ENCODE measurements at places on chromosomes 11 and 22.

GRCh38 chr22:42945027-42945426, 69.9 kb downstream of the PACSIN2 start:
- DNase-seq, result no peak

DNA sequence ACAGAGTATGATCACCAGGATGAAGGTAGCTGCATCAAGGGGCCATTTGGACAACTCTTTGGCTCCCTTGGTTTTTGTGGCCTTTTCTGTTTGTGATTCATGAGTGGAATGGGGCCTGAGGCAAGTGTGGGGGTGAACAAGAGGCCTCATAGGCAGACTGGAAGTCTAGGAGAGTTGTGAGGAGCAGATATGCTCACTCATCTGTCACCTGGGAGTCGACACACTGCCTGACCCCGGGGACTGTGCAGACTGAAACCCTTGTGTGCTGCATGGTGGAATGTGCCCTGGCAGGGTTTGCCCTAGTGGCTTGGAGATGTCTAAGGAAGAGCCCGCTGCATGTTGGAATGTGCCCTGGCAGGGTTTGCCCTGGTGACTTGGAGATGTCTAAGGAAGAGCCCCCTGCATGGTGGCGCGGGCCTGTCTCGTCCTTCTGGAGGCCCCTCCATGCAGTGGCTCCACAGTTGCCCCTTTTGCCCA, 60.0 kb downstream of the MED15 start:
- DNase-seq, result no peak

- DNase-seq, result no peak
Observed at GRCh38 chr11:102669664-102670063, 35.9 kb downstream of the MMP27 start.

DNA sequence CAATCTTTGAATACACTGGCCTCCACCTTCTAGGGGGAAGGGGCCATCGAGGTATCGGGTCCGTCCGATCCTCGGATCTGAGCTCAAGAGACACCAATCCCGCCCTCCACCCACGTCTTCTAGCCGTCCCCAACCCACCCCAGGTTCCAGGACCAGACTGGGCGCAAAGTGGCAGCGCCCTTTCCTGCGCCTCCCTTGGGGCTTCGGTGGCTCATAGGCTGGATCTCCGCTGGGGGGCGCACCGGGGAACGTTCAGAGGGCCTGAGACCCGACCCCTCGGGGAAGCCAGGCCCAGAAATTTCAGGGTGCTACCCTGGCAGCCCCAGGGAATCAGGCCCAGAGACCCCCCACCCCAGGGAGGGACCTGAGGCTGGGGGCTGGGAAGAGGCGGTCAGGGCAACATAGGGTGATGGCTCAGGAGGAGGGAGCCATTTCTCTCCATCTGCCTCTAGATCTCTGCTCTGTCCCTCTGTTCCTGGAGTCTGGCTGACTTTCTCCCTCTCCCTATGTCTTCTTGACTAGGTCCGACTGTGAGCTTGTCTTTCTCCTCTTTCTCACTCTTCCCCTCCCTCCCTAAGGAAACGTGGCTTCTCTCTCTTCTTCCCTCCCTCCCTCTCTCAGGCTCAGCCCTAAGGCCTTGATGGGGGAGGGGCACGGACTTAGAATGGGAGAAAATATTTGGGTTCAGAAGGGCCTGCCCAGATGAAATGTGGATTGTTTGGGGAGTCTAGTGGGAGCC, 1.1 kb downstream of the CREB3L1 start:
- no peak for DNase-seq

DNA sequence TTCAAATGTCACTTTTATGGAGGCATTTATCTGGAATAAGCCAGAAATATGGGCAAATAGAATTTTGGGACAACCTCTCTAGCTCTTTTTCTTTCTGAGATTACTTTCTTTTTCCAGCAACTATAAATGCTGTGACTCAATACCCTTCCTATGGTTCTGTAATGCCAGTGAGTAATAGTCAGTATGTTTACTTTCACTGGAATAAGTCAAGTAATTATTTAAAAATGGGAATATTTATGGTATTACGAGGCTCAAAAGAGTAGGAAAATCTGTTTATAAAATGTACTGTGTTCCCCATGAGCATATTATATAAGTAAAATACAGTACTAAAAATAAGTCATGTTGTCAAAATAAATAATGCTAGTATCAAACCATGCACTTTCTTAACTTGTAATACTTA, 750.5 kb downstream of the LUZP2 start:
- DNase-seq, result no peak

- no peak for DNase-seq
Observed at GRCh38 chr11:105609832-105610781, at the start of gene GRIA4. TSS of gene GRIA4 (plus strand) at chr11:105610073. CDS start at chr11:105610998, 925 bp downstream.

- DNase-seq, result peak; percentile 28
Observed at GRCh38 chr11:112042161-112042960, 17.2 kb downstream of the DLAT start.

DNA sequence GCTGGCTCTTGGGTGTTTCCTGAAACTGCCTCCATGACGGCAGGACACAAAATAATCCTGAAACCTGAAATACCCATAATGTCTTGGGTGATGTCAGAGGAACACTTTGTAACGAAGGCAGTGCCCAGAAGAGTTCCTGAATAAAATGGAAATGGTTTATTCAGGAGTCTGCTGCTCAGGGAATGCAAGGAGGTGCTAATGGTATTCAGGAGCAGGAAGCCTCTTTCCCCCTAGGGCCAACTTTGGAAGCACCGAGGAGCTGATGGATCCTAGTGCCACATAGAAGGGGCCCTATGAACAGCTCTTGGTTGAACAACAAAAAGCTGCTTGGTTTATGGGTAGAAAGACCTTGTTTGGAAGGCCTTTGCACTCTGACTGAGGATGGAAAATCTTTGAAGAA, 15.5 kb downstream of the TREH start:
- DNase-seq, result no peak

GRCh38 chr11:114709960-114710359, 31.6 kb downstream of the NXPE2 start:
- DNase-seq, result no peak

GRCh38 chr11:21896746-21897602, 295.9 kb upstream of the ANO5 start:
- no peak for DNase-seq

- DNase-seq, result no peak
Observed at GRCh38 chr11:61447601-61448551, 18.0 kb downstream of the SDHAF2 start.

DNA sequence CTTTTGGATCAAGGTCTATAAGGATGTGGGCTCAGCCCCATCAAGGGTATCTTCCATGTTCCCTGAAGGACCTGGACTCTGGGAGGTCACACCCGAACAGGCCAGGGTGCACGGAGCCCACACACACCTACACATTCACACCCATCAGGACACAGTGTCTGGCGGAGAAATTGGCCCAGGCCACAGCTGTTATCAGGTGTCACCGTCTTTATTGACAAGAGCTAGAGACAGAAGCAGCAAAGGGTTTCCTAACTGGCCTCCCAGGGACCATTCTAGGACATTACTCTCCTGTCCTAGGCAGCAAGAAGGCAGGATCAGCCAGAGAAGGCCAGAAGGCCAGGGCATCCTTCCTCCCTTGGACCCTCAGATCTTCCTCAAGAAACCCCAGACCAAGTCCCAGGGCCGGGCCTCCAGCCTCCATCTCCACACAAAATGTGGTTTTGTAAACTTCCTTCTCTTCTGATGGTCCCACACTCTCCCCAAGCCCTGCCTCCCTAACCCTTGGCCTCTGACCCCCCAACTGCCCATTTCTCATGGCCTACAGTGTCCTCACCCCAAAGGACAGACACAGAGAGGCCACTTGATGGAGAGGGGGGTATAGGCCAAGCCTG, 8.1 kb downstream of the SSTR3 start:
- no peak for DNase-seq

- DNase-seq, result no peak
Observed at GRCh38 chr11:16027621-16028020, 328.7 kb downstream of the SOX6 start.

- no peak for DNase-seq
Observed at GRCh38 chr11:133945087-133945974, 11.4 kb downstream of the IGSF9B start.

- no peak for DNase-seq
Observed at GRCh38 chr11:113956986-113957385, 17.9 kb upstream of the HTR3A start.

- DNase-seq, result no peak
Observed at GRCh38 chr11:62715150-62716130, 8.0 kb downstream of the GNG3 start.

- DNase-seq, result no peak
Observed at GRCh38 chr11:33539751-33540150, 160.9 kb downstream of the C11orf91 start.

DNA sequence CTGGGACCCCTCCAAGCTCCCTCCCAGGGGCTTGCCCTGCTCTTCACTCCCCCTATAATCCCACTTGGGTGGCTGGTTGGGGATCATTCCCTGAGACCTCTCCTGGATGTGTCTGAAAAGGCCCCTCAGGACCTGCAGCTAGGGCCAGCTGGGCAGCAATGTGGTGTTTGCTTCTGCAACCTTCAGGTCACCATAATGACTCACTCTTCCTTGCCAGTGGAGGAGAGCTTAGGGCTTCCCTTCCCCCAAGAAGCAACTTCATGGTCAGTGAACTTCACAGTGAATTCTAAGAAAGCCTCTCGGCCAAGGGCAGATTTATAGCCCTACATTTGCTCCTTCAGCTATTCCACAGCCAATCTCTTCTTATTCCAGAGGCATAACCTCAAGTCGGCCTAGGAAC, 45.1 kb upstream of the TSPAN18 start:
- DNase-seq, result no peak

GRCh38 chr11:106152013-106152412, 74.6 kb downstream of the AASDHPPT start:
- no peak for DNase-seq

GRCh38 chr11:91435694-91436395, 788.8 kb upstream of the FAT3 start:
- DNase-seq, result no peak

GRCh38 chr11:115930886-115931547, 426.8 kb upstream of the CADM1 start:
- DNase-seq, result no peak

DNA sequence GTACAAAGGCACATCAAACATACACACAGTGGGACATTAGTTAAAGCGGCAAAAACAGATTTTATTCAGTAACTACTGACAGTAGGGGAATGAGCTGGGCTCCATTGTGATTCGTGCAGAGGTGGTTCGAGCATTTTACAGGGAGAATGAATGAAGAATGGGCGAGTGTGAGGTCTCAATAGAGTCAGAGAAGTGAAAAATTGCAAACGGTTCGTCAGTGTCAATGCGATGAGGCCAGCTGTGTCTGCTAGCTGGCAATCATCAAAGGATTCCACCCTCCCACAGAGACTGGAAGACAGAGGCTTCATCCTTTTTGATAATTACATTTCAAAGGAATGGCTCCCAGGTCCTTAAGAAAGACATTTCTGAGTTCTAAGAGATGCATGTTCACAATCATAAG, 17.4 kb downstream of the OR4D9 start:
- no peak for DNase-seq

- DNase-seq, result no peak
Observed at GRCh38 chr11:100619484-100619883, 67.6 kb upstream of the ARHGAP42 start.

GRCh38 chr11:117547195-117547850, 219.7 kb downstream of the CEP164 start:
- no peak for DNase-seq

- DNase-seq, result no peak
Observed at GRCh38 chr22:17379944-17380343, 10.7 kb downstream of the CECR2 start.

GRCh38 chr11:95699631-95700470, 89.7 kb downstream of the FAM76B start:
- no peak for DNase-seq

- no peak for DNase-seq
Observed at GRCh38 chr22:22395245-22395644, 113.3 kb downstream of the ZNF280B start.

GRCh38 chr22:32744176-32744959, 57.1 kb upstream of the TIMP3 start:
- DNase-seq, result no peak

DNA sequence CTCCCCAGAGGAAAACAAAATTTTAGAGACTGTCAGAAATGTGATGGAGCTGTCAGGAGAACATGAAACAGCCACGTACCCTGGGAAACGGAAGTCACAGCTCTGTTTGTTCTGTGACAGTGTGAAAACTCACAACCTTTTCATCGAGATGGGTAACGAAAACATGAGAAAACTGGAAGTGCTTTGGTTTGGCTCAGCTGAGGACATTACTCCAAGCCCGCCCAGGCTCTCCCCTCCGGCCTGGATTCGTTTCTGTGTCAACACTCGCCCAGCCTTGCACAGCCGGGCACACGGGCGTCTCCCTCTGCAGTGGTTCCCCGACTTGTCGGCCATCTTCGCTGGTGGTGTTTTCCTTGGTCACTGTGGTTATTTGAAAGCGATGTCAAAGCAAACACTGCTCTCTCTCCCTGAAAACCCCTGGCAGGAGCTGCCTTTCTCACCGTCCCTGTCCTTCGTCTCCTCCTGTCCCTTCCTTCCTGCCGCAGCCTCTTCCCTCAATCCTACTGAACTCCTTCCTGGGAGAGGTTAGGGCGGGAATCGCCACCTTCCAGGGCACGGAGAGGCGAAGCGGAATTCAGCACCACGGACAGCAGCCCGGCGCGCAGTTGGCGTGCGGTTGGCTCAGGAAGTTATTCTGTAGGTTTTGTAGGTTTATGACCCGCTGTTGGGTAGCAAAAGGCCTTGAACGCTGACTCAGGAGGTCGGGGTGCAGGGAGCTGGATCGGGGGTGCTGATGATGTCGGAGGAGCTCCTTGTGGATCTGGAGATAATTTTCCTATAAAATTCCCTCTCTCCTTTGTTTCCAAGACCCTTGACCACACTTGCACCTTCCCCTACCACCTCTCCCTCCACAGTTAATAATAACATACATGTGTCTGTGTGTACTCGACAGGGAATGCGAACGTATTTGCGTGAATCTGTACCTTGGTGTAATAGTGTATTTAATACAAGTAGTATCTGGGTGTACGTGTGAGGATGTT, 13.1 kb upstream of the RPS19BP1 start:
- no peak for DNase-seq

DNA sequence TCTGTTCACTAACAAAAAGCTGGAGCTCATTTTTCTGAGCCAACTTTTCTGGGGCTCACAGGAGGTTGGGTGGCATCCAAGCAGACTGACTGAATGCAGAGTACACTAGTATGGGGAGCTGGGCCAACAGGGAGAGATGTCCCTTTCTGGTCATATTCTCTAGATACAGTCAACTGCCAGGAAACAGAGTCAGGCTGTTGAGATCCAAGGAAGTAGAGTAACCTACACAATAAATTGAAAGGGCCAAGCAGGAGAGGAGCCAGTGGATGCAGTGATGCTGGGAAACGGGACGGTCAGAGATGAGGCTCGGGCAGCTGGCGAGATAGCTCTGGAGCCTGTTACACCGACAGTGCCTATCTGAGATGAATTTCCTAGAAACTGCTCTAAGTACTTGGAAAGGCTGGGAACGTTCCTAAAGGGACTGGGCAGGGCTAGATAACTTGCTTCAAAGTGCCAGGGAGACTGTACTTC, 71.1 kb downstream of the LARGE2 start:
- DNase-seq, result no peak
